ENCODE measurements at places on chromosomes 7 and 10. TPM values are rescaled to one million over a fixed set of nuclear protein-coding genes. Genes with fewer than 3 reads are reported as not detected.

- H3K27me3 ChIP-seq, result peaks cover 2% of the 10 kb centered on the region
- no peak overlapping the region for H3K27ac ChIP-seq
- H3K4me3 ChIP-seq, result no peak overlapping the region
- H3K36me3 ChIP-seq, result no peaks in the 10 kb centered on the region
- H3K4me1 ChIP-seq, result peaks cover 4% of the 10 kb centered on the region
- DNase-seq, result no peak
Measured at GRCh38 chr7:66256281-66256680, 51.1 kb downstream of the TPST1 start.

- H3K4me3 ChIP-seq, result no peak overlapping the region
- no peaks in the 10 kb centered on the region for H3K4me1 ChIP-seq
- H3K36me3 ChIP-seq, result peaks cover 69% of the 10 kb centered on the region
- DNase-seq, result no peak
- no peak overlapping the region for H3K27ac ChIP-seq
- no peaks in the 10 kb centered on the region for H3K27me3 ChIP-seq
Measured at GRCh38 chr7:105644937-105645336, 63.6 kb upstream of the EFCAB10 start.

- H3K4me3 ChIP-seq, result no peak overlapping the region
- no peak for DNase-seq
- H3K36me3 ChIP-seq, result no peaks in the 10 kb centered on the region
- H3K27ac ChIP-seq, result no peak overlapping the region
Measured at GRCh38 chr10:79946271-79947082, 2.4 kb downstream of the SFTPD start.

- no peak for DNase-seq
- no peaks in the 10 kb centered on the region for H3K36me3 ChIP-seq
- H3K4me3 ChIP-seq, result no peak overlapping the region
- H3K27ac ChIP-seq, result no peak overlapping the region
- H3K4me1 ChIP-seq, result no peaks in the 10 kb centered on the region
Measured at GRCh38 chr7:78260826-78261225, 462.3 kb downstream of the PHTF2 start.

DNA sequence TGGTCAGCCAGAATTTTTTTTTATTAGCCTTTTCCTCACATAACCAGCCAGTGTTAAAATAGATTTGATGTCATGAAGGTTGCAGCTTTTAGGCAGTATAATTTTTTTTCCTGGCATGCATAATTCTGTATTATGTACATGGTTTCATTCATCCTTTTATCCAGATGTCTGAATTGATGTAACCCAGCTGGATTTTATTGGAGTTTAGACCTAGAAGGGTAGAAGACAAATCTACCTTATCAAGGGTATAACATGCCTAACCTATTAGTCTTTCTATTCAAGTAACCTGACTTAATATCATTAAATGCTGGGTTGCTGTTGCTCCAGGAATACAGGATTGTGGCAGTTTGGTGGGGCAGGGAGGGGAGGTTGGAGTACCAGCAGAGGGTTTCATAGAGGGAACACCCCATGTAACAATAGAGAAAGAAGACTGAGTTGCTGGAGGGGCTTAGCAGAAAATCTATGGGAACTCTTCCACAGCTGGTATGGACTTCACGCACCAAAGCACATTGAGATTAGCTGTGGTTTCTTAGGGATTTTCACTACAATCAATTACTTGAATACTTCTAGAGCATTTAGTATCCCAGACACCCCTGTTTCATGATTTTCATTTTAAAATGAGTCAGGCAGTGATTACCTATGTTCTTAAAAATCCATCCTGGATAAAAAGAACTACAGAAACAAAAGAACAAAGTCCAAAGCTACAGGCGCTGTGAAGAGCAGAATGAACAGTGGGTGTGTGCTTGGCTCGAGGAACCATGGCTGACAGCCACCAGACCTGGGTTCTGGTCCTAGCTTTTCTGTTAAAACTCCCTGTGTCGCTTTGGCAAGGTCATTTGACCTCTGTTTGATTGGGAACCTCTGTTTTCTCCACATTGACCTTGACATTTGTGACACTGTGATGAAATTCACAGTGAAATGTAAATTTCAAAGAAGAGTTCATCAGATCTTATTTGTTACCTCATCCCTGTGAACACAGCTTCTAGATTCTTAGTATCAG is 93.5 kb downstream of the CREM start:
- H3K27ac ChIP-seq, result no peak overlapping the region
- H3K27me3 ChIP-seq, result peaks cover 9% of the 10 kb centered on the region
- no peak overlapping the region for H3K4me3 ChIP-seq
- no peaks in the 10 kb centered on the region for H3K36me3 ChIP-seq
- no peak for DNase-seq

GRCh38 chr10:44883593-44884331 is 27.4 kb upstream of the TMEM72 start:
- no peak overlapping the region for H3K4me3 ChIP-seq
- no peaks in the 10 kb centered on the region for H3K36me3 ChIP-seq
- no peak for DNase-seq
- H3K27me3 ChIP-seq, result peaks cover 28% of the 10 kb centered on the region
- no peak overlapping the region for H3K27ac ChIP-seq

- no peaks in the 10 kb centered on the region for H3K4me1 ChIP-seq
- H3K27me3 ChIP-seq, result no peaks in the 10 kb centered on the region
- no peaks in the 10 kb centered on the region for H3K36me3 ChIP-seq
- H3K4me3 ChIP-seq, result no peak overlapping the region
Measured at GRCh38 chr10:24444337-24444736, 235.4 kb downstream of the KIAA1217 start.

DNA sequence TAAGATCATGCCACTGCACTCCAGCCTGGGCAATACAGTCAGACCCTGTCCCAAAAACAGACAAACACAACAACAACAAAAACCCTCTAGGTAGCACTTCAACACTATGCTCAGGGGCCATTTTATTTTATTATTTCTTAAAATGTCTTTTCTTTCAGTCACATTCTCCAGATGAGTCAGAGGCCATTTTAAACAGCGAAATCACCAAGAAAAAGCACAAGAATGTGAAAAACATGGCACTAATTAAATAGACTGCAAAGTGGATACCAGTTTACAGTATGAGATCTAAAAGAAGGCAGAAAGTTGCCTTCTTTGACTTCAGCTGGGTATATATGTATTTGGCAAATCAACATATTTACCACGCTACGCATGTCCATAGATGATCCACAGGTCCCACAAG is 6.1 kb upstream of the FGL2 start:
- H3K4me3 ChIP-seq, result no peak overlapping the region
- no peaks in the 10 kb centered on the region for H3K27me3 ChIP-seq
- H3K36me3 ChIP-seq, result peaks cover 13% of the 10 kb centered on the region
- DNase-seq, result no peak
- H3K27ac ChIP-seq, result no peak overlapping the region

- no peak for DNase-seq
- H3K27ac ChIP-seq, result no peak overlapping the region
- no peak overlapping the region for H3K4me3 ChIP-seq
- H3K36me3 ChIP-seq, result peaks cover 32% of the 10 kb centered on the region
- no peaks in the 10 kb centered on the region for H3K27me3 ChIP-seq
Measured at GRCh38 chr7:139687211-139687954, 90.4 kb downstream of the HIPK2 start.

DNA sequence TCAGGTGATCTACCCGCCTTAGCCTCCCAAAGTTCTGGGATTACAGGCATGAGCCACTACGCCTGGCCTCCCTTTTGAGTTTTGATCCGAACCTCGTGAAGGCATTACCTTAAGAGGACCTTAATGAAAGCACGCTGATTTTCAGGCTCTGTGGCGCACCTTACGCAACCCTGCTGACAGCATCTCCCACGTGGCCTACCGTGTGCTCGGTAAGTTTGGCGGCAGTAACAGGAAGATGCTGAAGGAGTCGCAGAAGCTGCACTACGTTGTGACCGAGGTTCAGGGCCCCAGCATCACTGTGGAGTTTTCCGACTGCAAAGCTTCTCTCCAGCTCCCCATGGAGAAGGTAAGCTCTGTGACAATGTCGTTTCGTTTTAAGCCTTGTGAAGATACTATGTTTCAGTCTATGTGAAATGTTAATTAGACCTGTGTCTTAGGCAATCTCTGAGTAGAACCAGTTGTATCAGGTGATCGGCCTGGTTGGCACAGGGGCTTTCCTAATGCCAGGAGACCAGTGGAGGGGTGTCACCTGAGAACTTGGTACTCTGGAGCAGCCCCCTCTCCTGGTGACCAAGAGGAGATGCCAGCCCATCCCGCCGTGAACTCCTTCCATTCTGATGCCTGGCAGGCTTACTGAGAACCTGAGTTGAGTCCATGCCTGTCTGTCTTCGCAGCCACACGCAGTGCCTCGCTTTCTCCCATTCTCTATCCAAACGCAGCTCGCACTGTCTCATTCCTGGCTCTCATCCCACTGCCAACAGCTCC is 43.5 kb downstream of the TRRAP start:
- H3K27ac ChIP-seq, result no peak overlapping the region
- no peaks in the 10 kb centered on the region for H3K4me1 ChIP-seq
- DNase-seq, result no peak
- H3K36me3 ChIP-seq, result peaks cover 93% of the 10 kb centered on the region
- H3K4me3 ChIP-seq, result no peak overlapping the region

DNA sequence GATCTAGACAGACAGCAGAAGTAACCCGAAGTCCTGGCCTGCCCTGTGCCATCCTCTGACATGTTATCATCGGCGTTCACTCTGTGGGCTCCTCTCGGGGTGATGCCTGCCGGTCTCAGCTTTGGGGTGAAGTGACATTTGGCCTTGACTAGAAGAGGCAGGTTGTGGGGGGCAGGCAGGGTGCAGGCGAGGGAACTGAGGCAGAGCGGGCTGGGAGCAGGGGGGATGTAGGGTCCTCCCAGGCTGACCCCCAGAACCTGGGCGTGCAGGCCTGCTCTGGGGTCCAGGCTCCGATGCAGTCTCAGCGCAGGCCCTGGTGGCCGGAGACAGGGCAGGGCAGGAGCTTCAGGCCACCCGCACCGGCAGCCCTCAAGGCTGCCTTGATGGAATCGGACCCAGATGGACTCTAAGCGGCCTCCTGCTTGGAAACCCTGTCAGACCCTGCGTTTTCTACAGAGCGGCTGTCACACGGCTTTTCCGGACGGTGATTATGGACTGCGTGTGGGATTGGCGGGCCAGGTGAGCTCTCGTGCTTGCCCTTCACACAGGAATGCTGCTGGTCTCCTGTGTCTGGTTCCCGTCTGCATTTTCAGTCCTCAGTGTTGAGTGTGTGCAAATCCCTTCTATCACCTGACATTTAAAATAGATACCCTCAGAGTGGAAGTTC is 842 bp upstream of the JAKMIP3 start:
- peaks cover 4% of the 10 kb centered on the region for H3K4me1 ChIP-seq
- peaks cover 10% of the 10 kb centered on the region for H3K27me3 ChIP-seq
- no peaks in the 10 kb centered on the region for H3K36me3 ChIP-seq
- no peak for DNase-seq
- no peak overlapping the region for H3K27ac ChIP-seq
- no peak overlapping the region for H3K4me3 ChIP-seq

DNA sequence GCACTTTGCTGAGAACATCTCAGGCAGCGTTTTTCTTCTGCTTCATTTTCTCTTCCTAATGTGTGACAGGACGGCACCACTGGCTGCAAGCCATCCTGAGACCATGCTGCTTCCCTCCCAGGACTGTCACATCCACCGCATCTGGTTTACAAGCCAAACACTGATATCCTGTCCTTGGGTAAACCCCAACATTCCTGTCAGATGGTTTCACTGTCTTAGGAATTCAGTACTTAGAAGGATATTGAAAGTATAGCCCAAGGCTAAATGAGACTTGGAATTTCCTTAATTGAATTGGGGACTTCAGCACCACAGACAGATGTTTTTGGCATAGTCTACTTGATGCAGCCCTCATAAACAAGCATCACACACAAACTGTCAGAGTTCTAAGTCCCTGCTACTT is 74.2 kb upstream of the PLXNA4 start:
- peaks cover 24% of the 10 kb centered on the region for H3K4me1 ChIP-seq
- H3K36me3 ChIP-seq, result no peaks in the 10 kb centered on the region
- no peak overlapping the region for H3K4me3 ChIP-seq

DNA sequence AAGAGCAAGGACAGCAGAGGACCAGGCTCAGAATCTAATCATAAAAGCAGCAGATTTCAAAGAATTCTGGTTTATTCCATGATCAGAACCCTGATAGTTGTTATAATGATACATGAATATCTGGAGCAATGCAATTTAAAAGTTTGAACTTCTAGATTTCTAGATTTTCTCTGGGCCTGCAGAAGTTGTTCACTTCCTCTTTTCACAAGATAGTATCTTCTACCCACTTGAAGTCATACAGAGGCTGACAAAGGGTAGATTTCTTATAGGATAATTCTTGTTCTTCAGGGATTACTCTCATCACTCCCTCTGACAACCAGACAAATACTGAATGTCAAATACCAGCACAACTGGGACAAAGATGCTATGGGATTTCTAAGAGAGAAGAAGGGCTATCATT is 320.0 kb upstream of the ETV1 start:
- no peaks in the 10 kb centered on the region for H3K27me3 ChIP-seq
- no peak overlapping the region for H3K27ac ChIP-seq
- H3K4me3 ChIP-seq, result no peak overlapping the region
- DNase-seq, result no peak

- H3K27ac ChIP-seq, result no peak overlapping the region
- no peak overlapping the region for H3K4me3 ChIP-seq
- H3K4me1 ChIP-seq, result no peaks in the 10 kb centered on the region
- DNase-seq, result no peak
Measured at GRCh38 chr10:47063858-47064257, 152.6 kb downstream of the PTPN20 start.

- no peaks in the 10 kb centered on the region for H3K36me3 ChIP-seq
- DNase-seq, result no peak
- peaks cover 2% of the 10 kb centered on the region for H3K27me3 ChIP-seq
- no peak overlapping the region for H3K4me3 ChIP-seq
Measured at GRCh38 chr7:24123076-24123475, 160.9 kb upstream of the NPY start.

GRCh38 chr10:15723803-15724202 is 4.1 kb upstream of the ITGA8 start:
- peaks cover 30% of the 10 kb centered on the region for H3K27me3 ChIP-seq
- no peaks in the 10 kb centered on the region for H3K36me3 ChIP-seq
- no peak overlapping the region for H3K27ac ChIP-seq
- H3K4me3 ChIP-seq, result no peak overlapping the region
- no peak for DNase-seq

The ATOH7 gene
- total RNA-seq, result not detected

The TAS2R41 gene
- total RNA-seq, result not detected

The DENND2A gene
- not detected for total RNA-seq

The IDI2 gene
- total RNA-seq, result not detected

The LRRC18 gene
- not detected for total RNA-seq

The ELN gene
- total RNA-seq, result not detected

The PTPRE gene
- total RNA-seq, result 28.2 TPM

The ZNF804B gene
- total RNA-seq, result not detected
